B cell (primary cell): ENCODE measurements at places on chromosomes 5 and 9.

GRCh38 chr5:127092690-127093089 is 19.4 kb upstream of the C5orf63 start:
- no peak for DNase-seq

DNA sequence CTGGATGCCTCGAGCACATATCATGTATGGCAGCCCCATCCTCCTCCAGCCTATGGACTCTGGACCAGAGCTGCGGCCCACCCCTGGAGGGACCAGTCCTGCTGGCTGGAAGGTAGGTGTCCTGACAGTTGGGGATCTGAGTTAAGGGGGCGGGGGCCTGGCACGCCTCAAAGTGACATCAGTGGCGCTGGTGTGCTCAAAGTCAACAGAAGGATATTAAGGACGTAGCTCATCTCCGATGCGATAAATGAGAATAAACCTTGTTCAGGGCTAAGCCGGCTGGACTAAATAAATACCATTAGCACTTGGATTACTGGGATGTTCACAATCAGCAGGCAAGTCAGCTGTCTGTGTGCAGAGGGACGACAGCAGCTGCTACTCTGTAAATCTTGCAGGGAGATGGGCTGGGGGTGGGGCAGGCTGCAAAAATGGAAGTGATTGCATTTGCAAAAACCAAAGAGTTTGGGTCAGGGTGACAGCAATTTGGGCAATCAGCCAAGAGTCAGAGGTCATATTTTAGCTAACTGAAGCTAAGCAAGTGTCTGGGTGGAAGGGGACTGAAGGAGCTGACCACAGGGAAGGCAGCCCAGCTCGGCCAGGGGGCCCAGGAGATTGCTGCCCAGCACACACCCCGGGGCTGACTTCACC is 80.0 kb upstream of the LRRTM2 start:
- no peak for DNase-seq

GRCh38 chr5:159448841-159449407 is 118.6 kb upstream of the IL12B start:
- DNase-seq: no peak

GRCh38 chr5:174625591-174626350 is 98.6 kb upstream of the MSX2 start:
- DNase-seq: no peak

- DNase-seq: no peak
Observed at GRCh38 chr9:38390851-38391250, 1.7 kb upstream of the ALDH1B1 start.

- DNase-seq: no peak
Observed at GRCh38 chr5:177163500-177163899, 29.9 kb downstream of the NSD1 start.

DNA sequence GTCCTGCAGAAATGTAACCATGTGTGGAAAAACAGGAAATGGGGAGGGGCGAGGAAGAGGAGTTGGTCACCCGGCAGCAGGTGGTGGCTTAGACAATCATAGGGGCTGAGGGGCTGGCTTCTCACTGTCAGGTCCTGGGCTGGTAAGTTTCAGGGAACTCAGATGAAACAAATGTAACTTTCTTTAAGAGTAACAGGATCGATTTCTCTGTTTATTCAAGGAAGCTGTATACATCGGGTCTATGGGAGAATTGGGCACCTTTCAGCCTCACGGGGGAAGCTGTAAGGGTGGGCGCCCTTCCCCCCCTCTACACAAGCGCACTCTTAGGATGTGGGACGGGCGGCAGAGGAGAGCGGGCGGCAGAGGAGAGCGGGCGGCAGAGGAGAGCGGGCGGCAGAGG is 104.3 kb upstream of the SIMC1 start:
- DNase-seq: no peak

DNA sequence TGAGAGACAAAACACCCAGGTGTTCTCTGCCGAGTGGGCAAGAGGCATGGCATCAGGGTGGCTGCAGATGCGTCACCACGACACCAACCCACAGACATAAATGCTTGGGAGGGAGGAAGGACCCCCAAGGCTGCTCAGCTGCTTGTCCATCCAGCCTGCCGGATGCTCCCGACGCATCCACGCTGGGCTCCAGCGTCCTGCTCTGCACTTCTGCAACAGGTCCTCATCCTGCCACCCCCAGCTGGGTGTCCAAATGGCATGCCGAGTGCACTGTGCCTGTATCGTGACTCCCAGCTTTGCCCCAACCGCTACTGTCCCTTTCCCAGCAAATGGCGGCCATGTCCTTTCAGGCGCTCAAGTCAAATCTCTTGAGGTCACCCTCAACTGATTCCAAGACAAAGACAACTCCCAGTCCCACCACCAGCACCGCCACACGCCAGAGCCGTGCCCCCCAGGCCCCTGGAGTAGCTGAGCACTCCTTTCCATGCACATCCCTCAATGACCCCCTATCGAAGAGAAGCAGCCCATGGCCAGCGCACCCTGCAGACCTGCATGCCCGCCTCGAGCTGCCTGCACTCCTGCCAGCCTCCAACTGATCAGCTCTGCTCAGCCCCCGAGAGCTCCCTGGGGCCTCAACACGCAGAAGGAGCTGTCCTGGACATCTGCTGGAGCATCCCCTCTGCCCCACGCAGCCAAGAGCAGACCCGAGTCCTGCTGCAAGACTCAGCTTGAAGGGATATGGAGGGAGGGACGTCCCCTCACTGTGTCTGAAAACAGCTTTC is 116.7 kb downstream of the ROR2 start:
- DNase-seq: no peak

DNA sequence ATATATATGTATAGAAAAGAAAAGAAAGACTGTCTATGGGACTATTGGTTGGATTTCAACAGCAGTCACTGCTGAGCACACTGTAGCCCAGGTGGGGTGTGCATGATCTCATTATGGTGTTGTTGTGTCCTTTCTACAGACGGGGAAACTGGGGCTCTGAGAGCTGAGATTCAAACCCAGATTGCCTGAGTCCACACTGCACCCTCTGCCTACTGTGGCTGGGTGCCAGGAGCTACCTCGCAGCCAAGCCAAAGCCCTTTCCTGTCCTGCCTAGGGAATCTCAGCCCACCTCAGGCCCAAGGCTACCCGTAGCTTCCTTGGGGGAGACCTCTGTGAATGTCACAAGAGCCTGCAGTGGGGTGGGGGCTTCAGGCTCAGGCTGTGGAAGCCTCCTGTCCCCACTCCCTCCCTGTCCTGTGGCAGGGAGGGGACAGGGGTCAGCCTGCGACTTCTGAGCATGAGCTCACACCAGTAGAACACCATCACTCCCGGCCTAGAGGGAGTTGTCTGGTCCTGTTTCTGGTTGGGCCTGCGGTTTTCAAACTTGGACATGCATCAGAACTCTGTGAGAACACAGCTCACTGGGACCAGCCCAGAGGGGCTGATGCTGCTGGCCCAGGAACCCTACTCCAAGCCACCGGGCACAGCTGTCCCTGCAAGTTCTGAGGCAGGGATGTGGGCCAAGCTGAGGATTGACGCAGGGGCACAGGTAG is 7.9 kb upstream of the NINJ1 start:
- DNase-seq: no peak

GRCh38 chr9:124447297-124447661 is 3.0 kb upstream of the ADGRD2 start:
- no peak for DNase-seq

DNA sequence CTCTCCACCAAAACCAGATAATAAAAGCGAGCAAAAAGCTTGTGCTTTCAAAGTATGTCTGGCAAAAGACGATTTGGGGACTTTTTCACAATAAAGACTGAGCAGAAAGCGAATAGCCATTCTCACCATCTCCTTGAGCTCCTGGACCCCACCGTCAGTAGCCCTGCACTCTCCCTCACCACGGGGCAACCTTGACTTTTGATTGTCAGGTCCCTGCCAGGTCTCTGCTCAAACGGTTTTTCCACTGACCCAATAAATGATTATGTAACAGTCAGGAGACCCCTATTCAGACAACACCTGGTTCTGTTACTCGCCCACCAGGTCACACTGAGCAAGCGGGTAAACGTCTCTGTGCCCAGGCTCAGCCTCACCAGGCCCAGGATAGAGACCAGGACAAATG is 131.3 kb downstream of the MVB12B start:
- DNase-seq: no peak

DNA sequence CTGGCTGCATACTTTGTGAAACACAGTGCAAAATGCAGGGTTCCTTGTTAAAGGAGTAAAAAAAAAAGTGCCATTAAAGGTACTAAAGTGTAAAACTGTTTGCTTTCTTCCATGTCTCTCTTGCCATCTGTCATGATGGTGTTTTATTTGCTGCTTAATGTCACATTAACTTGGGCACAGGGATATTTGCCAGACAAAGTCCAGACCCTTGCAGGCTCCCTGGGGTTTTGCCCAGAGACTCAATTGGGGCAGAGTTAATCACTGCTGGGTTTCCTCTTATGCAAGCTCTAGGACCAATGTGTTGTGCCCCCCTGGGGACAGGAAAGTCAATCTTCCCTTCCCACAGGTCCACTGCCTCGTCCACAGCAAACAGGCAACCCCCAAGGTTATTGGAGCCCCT is 274.3 kb upstream of the SGCD start:
- DNase-seq: no peak

DNA sequence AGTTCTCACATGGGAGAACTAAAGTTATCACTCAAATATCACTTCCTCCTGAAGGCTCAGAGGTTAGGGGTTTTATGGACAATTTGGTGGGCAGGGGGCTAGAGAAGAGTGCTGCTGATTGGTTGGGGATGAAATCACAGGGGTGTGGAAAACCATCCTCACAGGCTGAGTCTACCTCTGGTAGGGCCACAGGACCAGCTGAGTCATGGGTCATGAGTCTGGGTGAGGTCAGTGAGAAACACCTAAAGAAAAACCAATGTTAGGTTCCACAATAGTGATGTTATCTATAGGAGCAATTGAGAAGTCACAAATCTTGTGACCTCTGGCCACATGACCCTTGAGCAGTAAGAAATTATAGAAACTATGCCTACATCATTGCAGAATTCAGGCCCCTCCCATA is 203.3 kb upstream of the TARS1 start:
- no peak for DNase-seq

DNA sequence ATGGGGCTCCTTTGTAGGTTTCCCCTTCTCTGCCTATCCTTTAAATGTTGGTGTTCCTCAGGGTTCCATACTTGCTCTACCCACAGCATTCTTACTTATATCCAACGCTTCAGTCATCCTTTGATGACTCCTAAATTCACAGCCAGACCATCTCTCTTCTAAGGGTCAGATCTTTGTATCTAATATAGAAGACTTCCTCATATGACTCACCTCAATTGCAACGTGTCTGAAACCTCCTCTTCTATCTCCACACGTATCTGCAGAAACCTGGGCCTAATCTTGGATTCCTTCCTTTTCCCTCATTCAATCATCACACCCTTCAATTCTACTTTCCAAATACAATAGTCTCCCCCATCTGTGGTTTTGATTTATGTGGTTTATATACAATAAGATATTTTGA is 68.3 kb downstream of the HMGCR start:
- DNase-seq: no peak

DNA sequence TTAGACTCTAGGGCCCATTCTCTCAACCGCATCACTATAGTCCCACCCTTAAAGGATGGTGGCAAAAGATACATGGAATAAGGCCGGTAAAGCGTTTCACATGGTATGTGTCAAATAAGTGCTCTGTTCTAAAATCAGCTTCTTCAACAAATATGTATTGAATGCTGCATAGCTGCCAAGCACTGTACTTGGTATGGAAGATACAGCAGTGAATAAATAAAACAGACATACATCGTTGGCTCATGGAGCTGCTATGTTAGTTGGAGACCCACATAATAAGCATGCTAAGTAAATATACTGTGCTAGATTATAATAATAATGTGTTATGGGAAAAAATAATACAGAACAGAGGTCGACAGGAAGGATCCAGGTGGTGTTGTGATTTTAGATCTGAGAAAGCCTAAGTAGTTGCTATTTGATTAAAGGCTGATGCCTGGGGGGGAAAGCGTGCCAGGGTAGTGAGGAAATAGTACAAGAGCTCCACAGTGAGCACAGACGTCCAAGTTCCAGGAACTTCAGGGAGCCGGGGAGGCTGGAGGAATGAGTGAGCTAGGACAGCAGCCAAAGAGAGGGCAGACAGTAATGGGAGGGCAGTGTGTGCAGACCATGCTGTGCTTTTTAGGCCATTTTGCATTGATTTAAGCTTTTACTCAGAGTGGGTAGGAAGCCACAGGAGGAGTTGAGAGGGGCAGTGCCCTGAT is 93.7 kb downstream of the JAKMIP2 start:
- no peak for DNase-seq

- no peak for DNase-seq
Observed at GRCh38 chr5:4737868-4738267, 402.3 kb upstream of the ADAMTS16 start.

GRCh38 chr5:74404574-74405508 is 235.7 kb downstream of the ENC1 start:
- DNase-seq: no peak

GRCh38 chr5:94793816-94794198 is 175.3 kb downstream of the SLF1 start:
- DNase-seq: no peak

- DNase-seq: no peak
Observed at GRCh38 chr9:18564018-18564880, 90.3 kb downstream of the ADAMTSL1 start.

GRCh38 chr9:93116072-93116961 is 17.7 kb downstream of the NINJ1 start:
- DNase-seq: no peak

DNA sequence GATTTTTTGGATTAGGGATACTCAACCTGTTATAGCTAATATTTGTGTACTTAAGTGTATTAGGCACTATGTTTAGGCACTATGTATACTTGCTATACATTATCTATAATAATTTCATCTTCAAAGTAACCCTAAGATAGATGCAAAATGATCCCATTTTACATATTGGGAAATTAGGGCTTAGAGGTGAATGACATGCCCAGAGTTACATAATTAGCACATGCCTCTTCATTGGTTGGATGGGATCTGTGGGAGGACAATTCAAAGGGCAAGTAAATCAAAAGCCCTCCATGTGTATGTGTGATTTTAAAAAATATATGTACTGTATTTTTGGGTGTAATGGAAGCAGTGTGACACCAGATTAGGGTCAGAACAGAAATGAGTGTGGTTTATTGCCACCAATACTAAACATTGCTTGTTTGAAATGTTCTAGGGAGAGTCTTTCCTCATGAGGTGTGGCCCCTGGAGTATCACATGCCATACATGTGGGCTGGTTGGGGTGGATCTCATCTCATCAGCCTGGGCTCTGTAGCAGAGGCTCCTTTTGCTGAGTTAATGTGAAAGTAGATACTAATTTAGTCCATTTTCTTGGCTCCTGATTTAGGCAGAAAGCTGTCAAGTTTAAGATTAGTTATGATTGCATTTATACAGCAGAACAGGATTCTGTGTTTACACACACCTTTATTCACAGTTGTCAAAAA is 5.5 kb downstream of the C9orf85 start:
- no peak for DNase-seq

DNA sequence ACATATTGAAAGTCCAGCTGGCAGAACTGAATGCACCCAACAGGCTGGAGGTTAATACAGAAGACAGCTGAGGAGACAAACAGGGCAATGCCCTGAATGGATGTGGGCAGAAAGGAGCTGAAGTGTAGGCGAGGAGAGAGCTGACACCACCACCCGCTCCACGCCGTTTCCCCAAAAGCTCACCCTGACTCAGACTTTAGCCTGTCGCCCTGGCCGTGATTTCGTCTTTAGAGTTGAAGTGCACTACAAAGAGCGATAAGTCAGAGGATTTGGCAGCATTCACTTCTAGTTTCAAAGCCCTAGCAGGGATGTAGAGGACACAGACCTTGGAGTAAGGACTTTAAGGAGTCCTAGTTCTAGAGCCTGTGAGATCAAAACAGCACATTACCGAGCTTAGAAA is 2.2 kb upstream of the ERAP1 start:
- no peak for DNase-seq
